ENCODE measurements at places on chromosomes 7 and 10. TPM values are rescaled to one million over a fixed set of nuclear protein-coding genes. Genes with fewer than 3 reads are reported as not detected.

DNA sequence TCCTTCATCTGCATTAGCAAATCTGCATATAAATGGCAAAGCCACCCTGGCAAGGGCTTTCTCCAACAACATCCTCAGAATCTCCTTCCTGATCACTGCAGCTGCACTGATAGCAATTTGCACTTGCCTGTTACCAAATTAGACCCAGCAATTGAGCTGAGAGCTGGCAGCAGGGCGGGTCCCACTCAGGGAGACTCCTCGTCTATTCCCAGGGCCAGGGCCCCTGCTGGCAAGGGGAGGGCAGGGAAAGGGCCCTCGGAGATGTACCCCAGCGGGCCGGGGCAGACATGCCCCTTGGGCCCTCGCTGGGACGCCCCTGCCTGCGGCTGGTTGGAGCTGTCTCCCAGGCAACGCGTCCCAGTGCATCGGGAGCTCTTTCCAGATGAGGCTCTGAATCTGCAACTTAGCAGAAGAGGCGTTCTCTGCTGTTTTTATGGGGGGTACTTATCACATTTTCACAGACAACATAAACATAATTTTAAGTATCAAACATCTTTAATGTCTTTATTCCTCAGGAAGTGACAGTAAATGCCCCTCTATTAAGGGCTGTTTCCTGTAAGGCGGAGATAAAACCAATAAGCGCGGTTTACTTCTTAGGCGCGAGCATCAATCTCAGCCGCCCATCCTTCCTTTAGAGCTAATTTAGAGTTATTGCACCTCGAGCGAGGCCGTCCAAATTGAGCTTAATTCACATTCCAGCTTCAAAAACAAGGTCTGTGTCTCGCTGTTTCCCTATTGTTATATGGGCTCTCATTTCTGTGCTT is 249.0 kb upstream of the PPP2R2D start:
- H3K36me3 ChIP-seq: no peaks in the 10 kb centered on the region
- peaks cover 5% of the 10 kb centered on the region for H3K4me1 ChIP-seq
- H3K27me3 ChIP-seq: peaks cover 47% of the 10 kb centered on the region
- no peak overlapping the region for H3K27ac ChIP-seq

GBX1 gene
- total RNA-seq: not detected

GRCh38 chr10:102650655-102651454 is 6.6 kb downstream of the TRIM8 start:
- no peaks in the 10 kb centered on the region for H3K27me3 ChIP-seq
- peak overlapping the region; percentile 70 for H3K27ac ChIP-seq
- no peak overlapping the region for H3K4me3 ChIP-seq
- H3K4me1 ChIP-seq: peaks cover 60% of the 10 kb centered on the region
- DNase-seq: no peak
- peaks cover 40% of the 10 kb centered on the region for H3K36me3 ChIP-seq

TRIM50 gene
- 0.34 TPM for total RNA-seq

FAM25C gene
- total RNA-seq: not detected

CYP2C9 gene
- total RNA-seq: 0.82 TPM

DNA sequence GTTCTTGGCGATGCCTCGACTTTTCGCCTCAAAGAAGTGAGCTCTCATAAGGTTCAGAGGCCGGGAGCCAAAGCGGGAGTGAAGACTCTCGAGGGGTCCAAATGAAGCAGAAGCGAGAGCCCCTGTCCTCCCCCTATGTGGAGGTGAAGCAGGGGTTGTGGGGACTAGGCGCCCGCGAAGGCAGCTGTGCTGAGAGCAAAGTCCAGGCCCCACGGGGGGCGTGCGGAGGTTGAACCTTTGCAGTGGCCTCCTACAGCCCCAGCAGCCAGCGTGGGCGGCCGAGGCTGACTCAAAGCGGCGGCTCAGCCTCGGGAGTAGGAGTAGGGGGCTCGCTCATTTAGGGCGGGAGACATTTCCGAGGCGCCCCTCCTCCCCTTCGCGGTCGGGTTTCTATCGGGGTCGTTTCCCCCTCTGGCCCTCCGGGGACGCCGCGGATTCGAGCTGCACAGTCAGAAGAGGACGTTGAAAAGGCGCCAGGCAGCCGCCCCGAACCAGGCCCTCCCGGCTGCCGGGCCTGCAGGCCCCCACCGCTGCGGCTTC is 553 bp upstream of the ADD3 start:
- peak overlapping the region; percentile 91 for H3K27ac ChIP-seq
- H3K36me3 ChIP-seq: no peaks in the 10 kb centered on the region
- H3K4me3 ChIP-seq: peak overlapping the region; percentile 96
- H3K27me3 ChIP-seq: no peaks in the 10 kb centered on the region
- peaks cover 16% of the 10 kb centered on the region for H3K4me1 ChIP-seq

All from left lung (tissue), 14 donors.